Activated T-cell treated with anti-CD3 and anti-CD28 coated beads, Interleukin-2, amount 50 U/mL, for 72 hours (primary cell): ENCODE measurements at places on chromosomes 6 and 20.

GRCh38 chr20:50348096-50348495 lies 157.5 kb downstream of the CEBPB start:
- no peak for DNase-seq

DNA sequence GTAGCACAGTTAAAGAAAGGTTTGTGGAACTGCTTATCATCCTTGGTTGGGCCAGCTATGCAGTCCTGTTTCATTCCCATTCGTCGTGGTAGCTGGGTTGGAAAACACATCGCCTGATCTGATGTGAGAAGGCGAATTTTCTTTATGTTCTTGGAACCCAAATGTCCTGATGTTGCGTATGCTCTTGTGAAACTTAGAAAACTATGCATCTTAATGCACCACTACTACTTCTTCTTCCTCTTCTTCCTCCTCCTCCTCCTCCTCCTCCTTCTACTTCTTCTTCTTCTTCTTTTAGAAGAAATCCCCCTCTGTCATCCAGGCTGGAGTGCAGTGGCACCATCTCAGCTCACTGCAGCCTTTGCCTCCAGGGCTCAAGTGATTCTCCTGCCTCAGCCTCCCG lies 381.6 kb downstream of the UTRN start:
- DNase-seq: no peak

GRCh38 chr6:149368065-149368464 lies 32.0 kb upstream of the SUMO4 start:
- no peak for DNase-seq

GRCh38 chr20:34006619-34007018 lies 12.9 kb downstream of the RALY start:
- no peak for DNase-seq

GRCh38 chr6:151498327-151498726 lies 4.5 kb downstream of the CCDC170 start:
- no peak for DNase-seq

DNA sequence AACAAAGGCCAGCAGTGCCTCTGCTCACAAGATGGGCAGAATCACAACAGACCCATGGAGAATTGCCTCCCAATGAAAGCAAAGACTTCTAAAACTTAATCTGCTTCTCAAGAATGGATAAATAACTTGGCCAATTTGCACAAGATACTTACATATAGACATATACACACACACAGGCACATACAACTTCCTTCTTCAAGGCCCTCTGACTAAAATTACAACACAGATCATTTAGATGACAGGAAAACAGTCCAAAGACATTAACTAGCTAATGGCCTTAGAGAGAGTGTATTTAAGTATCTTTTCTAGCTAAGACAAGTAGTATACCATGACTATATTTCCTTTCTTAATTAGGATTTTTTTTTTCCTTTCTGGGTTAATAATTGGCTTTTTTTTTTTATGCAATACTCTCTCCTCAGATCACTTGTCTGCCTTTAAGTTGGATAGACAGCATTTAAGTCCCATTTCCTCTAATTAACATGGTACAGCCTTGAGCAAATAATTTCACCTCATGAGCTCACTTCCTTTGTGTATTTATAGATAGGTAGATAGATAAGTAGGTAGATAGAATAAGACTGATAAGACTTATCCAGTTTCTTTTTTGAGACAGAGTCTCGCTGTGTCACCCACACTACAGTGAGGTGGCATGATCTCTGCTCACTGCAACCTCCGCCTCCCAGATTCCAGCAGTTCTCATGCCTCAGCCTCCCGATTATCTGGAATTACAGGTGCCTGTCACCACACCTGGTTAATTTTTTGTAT lies 70.0 kb downstream of the NRSN1 start:
- no peak for DNase-seq

- DNase-seq: peak; percentile 73
These were observed 4.2 kb downstream of the BRD2 start for GRCh38 chr6:32972353-32973143.

- DNase-seq: no peak
These were observed 68.6 kb downstream of the EPHA7 start for GRCh38 chr6:93350774-93351173.

- DNase-seq: no peak
These were observed 668.2 kb downstream of the DHX35 start for GRCh38 chr20:39630215-39630908.

DNA sequence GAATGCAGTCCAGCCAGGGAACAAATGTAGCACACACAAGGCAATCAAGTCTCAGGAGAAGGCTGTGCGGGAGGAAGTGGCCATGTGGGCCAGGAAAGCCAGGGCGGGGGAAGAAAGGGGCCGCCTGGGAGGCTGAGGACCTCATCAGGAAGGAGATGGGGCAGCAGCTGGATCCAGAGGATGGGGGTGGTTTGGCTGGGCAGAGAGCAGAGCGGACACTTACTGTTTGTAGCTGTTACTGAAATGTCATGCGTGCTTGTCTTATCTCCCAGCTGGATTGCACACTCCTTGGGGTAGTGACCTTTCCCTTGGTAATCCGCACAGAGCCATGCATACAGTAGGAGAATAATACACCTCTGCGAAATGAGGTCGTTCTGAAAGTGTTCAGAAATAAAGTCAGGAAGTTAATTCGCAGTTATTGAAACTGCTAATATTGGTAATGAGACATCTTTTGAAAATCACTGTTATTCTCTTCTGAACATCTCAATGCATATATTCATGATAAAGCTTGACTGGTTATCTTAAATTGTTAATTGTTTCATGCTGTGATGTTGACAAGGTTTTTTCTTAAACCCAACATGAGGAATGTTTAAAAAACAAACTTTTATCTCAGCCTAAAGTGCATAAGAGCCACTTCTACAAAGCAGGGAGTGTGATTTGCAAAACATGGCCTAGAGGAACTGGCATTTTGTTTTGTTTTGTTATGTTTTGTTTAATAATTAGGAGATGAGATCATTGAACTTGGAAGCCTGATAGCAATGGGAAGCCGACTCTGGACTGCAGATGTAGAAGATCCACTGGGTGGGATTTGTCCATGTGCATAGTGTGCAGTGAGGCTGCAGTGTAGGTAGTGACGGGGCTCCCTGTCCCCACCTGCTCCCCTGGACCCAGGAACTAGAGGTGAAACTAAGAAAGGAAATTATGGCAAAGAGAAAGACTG lies 18.0 kb upstream of the MAP3K4 start:
- no peak for DNase-seq

DNA sequence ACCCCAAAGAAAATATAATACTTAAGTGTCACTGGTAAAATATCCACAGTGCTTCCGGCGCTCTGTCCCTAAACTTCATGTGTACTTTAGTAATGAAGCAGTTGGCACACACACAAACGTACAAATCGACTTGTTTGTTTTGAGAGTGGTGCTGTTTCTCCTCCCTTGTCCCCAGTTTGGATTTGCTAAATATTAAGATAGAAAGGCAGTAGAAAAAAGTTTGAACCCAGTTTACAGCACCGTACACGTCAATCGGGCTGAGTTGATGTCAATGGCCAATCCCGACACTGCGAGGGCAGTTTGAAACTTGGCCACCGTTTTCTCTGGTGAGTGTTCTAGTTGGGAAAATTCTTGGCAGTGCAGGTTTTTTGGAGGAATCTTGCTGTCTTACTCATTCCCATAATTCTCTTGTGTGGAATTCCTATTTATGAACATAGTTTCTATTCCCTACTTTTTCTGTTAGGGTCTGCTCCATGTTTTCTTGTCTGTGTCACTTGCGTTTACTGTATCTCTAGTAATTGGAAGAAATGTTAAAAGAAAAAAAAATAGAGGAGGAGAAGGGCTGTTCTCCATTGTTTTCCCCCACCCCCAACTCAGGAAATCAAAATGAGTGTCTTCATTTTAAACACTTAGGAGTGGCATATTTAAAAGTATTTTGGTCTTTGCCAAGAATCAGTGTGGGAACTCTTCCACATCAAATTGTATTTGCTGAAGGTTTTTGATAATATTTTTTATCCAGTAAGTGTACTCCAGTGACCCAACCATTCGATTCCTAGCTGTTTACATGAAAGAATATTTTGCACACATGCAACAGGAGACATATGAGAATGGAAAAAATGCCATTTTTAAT lies 72.3 kb downstream of the OR2B2 start:
- no peak for DNase-seq

- no peak for DNase-seq
These were observed 10.9 kb downstream of the CCM2L start for GRCh38 chr20:32021091-32021490.

- no peak for DNase-seq
These were observed 18.1 kb upstream of the BMP6 start for GRCh38 chr6:7707787-7708186.

DNA sequence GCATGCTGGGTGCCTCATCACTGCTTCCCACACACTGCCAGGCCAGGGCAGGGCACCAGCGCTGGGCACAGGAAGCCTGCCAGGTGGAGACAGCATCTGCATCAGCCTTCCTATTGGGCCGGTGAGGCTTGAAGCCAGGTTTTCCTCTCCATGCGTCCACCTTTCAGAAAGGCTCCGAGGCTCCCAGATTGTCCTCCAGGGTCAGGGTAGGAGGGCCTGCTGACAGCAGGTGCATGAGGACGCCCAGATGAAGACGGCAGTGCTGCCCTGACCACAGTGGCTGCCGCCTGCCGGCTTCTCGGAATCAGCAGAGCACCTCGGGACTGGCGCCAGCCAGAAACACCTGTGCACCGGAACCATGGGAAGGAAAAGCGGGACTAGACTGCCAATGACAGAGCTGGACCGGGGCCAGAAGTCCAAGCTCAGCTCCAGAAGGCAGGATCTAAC lies 170.5 kb upstream of the CST7 start:
- no peak for DNase-seq

GRCh38 chr6:114586298-114586697 lies 243.5 kb upstream of the HS3ST5 start:
- DNase-seq: no peak
